ENCODE measurements at places on chromosomes 16 and 17.

- no peak for DNase-seq
Observed at GRCh38 chr16:86142801-86143236, 243.9 kb downstream of the IRF8 start.

GRCh38 chr16:87207509-87207908, 109.7 kb downstream of the C16orf95 start:
- DNase-seq = no peak

DNA sequence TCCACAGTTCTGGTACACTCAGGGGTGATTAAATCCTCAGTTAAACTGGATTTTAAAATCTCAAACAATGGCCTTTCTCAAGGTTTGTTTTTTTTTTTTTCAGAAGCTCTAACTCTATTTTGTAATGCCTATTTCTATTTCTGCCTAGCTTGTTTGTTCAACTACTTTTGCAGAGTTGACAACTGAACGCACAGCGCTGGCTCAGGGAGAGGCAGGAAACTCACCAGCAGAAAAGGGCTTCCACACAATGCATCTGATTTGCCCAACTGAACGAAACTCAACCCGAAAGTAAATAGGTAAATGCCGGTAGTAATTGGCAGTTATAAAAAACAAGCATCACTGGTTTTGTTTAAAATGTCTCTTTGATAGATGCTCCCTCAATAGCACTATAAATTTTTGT, 52.7 kb upstream of the CNEP1R1 start:
- no peak for DNase-seq

GRCh38 chr17:4045487-4045886, 81.2 kb upstream of the ATP2A3 start:
- no peak for DNase-seq

DNA sequence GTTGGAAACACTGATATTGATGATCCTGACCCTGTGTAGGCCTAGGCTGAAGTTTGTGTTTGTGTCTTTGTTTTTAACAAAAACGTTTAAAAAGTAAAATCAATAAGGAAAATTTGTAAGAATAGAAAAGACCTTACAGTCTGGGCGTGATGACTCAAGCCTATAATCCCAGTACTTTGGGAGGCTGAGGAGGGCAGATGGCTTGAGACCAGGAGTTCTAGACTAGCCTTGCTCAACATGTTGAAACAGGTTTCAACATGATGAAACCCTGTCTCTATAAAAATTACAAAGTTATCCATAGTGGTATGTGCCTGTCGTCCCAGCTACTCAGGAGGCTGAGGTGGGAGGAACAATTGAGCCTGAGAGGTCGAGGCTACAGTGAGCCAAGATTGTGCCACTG, 18.3 kb upstream of the TOM1L1 start:
- no peak for DNase-seq

GRCh38 chr16:2092256-2092620, 43.5 kb downstream of the PKD1 start:
- DNase-seq = no peak

DNA sequence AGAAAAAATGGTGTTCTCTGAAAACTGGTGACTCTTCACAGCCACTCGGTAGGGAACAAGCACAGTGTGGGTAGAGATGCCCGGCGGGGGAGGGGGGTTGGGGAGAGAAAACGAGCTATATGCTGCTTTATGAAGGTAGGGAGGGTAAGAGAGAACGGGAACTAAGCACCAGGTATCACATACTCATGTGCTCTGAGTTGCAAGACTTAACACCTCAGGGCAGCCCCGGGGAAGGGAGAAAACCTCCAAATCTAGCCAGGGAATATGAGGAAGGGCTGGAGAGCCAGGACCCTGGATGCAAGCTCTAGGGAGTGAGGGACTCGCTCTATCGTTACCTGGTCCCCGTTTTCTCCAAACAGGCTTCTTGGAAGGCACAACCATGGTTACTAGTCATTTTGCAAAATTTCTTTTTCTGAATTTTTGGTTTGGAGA, 35.3 kb downstream of the HIC1 start:
- DNase-seq = no peak

DNA sequence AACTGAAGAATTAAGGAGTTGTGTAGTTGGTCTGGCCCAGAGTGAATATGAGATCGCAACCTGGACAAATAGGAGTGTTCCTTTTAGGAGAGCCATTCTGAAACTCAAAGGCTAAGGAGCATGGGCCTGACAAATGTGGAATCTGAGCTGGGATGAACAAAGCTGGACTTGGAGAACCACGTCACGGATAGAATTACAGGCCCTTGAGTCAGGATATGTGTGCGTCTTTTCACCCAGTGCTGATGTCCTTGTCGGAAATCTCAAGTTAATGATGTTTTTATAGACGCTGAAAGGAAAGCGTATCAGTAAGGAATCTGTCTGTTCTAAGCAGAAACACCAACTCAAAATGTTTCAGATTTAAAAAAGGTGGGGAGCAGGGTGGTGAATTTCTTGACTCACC, 173.8 kb upstream of the ZKSCAN2 start:
- no peak for DNase-seq

- DNase-seq = peak; percentile 55
Observed at GRCh38 chr17:76262732-76263344, 2.3 kb upstream of the UBALD2 start.

GRCh38 chr17:14923981-14924380, 341.1 kb downstream of the PMP22 start:
- no peak for DNase-seq

GRCh38 chr17:11506635-11507034, 91.6 kb upstream of the DNAH9 start:
- DNase-seq = peak; percentile 23

GRCh38 chr17:3573246-3574100, 15.9 kb upstream of the TRPV3 start:
- DNase-seq = no peak

DNA sequence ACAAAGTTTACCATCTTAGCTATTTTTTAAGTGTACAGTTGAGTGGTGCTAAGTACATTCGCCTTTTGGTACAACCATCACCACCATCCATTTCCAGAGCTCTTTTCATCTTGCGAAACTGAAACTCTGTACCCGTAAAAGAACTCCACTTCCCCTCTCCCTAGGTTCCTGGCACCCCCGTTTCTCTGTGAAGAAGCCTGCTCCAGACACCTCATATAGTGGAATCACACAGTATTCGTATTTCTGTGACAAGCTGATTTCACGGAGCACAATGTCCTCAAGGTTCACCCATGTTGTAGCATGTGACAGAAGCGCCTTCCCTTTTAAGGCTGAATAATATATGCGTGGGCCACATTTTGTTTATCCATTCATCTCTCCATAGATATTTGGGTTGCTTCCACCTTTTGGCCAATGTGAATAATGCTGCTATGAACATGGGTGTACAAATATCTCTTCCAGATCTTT, 54.2 kb upstream of the MAP3K14 start:
- DNase-seq = no peak

DNA sequence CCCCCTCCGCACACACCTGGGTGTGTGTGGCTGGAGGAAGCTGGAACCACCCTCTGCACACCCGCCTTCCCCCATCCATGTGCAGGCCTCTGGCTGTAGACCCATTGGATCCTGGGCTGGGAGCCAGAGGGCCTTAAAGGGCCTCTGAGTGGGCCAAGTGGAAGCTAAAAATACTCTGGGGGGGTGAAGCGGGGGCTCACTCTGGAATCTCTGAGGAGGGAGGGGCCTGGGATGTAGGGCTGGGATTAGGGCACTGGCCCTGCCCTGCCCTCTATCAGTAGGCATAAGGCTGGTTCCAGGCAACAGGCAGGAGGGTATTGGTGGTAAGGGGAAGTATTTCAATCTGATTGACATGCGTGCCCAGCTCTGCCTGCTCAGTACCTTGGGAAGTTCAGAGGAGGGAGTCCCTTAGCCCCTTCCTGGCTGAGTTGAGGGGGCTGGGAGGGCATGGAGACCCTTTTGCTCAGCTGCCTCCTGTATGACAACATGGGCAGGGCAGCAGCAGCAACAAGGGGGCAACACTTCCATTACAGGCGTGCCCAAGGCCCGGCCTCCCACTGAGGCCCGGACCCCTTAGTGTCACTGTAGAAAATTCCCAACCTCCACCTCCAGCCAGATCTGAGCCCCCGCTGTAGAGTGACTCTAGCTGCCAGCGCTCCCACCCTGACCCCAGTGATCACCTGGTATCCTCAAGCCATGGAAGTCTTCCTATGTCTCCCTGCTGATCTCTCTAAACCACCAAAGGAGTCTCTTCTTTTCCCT, 5.2 kb downstream of the ITGA3 start:
- no peak for DNase-seq

- DNase-seq = peak; percentile 53
Observed at GRCh38 chr16:51129105-51129504, 22.0 kb downstream of the SALL1 start.

DNA sequence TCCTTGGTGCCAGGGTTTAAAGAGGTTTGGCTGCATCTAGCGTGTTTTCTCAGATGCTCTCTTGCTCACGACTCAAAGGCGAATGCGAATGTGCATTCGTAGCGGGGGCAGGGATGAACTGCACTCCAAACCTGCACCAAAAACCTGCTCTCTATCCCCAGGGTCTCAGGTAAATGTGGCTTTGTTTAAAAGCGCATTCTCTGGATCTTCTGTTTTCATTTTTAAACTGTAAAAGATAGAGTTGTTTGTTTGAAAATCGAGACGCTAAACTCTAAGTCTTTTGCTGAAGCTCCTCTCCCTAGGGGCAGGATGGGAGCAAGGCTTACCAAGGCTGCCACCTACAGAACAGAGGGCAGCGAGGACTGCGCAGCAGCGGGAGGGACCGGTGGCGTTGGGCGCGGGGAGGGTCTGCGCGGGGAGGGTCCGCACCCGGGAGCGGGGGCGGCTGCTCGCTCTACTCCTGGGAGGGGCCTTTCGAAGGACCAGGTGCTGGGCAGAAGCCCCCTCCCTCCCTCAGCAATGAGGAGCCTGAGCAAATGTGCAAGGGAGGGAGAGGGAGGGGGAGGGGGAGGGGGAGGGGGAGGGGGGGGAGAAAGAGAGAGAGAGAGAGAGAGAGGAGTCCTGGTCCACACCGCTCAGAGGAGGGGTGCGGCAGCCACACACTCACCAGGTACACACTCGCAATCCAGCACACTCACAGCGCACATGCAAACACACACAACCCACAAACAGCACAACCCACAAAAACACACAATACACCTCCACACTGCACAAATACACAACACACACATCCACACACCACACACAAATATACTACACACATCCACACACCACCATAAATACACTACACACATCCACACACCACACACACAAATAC, 142.8 kb downstream of the GRIN2A start:
- peak; percentile 71 for DNase-seq

GRCh38 chr16:85204242-85205010, 92.2 kb upstream of the CIBAR2 start:
- no peak for DNase-seq

DNA sequence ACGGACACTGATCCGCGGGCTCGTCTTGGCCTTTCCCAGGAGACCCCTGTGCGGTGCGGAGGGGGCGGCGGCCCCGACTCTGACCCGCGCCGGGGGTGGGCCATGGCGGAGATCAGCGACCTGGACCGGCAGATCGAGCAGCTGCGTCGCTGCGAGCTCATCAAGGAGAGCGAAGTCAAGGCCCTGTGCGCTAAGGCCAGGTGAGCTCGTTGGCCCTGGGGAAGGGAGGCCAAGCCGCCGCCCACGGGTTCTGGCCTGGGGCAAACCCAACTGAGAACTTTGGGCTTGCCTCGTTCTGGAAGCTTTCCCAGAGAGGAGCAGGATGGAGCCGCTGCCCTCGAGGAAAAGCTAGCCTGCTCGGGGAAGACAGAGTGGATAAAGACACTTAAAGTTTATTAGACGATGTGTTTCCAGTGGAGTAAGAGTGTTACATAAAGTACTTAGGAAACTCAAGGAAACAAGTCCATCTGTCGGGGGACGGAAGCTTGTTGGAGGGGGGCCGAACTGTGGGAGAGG, 540 bp downstream of the PPP4C start:
- no peak for DNase-seq

DNA sequence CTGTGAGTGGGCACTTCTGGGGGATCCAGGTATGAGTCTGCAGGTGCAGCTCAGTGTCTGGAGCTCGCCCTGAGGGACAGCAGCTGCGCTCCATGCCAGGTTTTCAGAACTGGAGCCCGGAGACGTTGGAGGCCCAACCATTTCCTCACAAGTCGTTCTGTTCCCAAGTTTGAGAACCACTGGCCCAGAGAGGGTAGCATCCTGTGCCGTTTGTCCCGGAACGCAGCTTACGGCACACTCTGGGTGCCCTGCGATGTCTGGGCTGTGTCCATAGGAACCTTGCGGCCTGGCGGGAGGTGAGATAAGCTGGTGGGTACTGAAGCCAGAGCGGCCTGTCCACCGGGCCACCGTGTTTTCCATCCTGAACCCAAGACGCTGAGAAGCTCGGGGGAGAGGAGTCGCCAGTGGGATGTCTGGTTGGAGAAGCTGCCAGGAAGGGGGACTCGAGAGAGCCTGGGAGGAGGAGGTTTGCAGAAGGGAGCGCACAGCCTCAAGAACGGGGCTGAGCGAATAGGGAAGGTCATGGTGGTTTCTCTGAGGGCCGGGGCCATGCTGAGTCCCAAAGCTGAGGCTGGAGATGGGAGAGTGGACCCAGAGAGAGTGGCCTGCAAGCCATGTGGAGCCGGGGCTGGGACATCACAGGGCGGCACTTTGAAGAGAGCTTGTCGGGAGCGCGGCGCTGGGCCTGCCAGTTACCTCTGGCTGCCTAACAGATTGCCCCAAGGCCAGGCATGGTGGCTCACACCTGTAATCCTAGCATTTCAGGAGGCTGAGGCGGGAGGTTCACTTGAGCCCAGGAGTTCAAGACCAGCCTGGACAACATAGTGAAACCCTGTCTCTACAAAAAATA, 211.0 kb upstream of the GSE1 start:
- DNase-seq = no peak

- peak; percentile 79 for DNase-seq
Observed at GRCh38 chr17:35373984-35374765, 754 bp upstream of the SLFN11 start.

DNA sequence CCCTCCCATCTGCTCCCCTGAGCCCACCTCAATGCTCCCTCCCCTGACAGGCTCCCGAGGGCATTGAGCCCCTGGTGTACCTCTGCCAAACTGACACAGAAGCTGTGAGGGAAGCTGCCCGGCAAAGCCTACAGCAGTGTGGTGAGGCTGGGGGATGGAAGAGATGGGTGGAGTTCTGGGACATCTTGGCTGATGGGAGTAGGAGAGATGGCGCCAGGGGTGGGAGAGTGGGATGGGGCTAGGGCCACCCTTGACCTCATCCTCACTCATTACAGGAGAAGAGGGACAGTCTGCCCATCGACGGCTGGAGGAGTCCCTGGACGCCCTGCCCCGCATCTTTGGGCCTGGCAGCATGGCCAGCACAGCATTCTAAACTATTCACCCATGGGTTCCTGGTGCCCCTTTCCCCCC, 16.2 kb upstream of the CTCF start:
- no peak for DNase-seq

GRCh38 chr17:46732754-46733398, 85.6 kb downstream of the WNT3 start:
- no peak for DNase-seq

Measured in right kidney (tissue), 9 donors.